ENCODE measurements at places on chromosomes 1 and 21.

DNA sequence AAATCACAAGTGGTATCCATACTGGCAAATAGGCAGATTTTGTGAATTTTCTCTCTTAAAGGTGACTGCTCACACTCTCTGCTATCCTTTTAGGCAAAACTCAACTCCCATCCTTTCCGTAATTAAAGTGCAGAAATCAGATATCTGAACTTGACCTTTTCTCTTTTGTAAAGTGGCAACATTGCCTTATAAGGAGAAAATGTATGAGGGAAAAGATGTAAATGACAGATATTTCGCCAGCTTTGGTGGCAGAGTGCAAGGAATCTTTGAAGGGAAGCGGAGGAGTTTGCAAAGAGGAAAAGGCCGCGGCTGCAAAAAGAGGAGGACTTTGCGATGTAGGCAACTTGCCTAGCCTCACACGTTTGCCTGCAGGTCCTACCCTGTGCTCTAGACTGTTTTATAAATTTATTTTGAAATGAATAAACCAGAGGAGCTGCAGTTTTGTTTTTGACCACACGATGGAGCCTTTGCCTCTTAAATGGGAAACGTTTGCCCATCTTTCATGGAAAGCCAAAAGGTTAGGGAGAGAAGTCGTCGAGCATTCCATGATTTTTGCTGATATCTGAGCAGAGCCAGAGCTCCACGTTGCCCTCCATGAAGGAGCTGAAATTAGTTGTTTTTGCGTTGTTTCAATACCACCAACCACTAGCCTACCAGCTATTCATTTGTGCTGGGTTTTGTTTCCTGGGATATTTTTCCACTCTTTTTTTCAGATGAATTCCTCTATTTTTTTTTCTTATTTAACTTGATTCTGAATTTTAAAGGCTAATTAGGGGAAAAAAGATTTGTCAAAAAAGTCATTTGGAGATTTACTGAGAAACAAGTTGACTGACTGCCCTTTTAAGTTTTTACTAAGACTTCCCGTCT lies 242.3 kb downstream of the LMX1A start:
- peak; percentile 10 for DNase-seq

- peak; percentile 44 for DNase-seq
Observed at GRCh38 chr1:229714964-229715603, 89.0 kb downstream of the URB2 start.

DNA sequence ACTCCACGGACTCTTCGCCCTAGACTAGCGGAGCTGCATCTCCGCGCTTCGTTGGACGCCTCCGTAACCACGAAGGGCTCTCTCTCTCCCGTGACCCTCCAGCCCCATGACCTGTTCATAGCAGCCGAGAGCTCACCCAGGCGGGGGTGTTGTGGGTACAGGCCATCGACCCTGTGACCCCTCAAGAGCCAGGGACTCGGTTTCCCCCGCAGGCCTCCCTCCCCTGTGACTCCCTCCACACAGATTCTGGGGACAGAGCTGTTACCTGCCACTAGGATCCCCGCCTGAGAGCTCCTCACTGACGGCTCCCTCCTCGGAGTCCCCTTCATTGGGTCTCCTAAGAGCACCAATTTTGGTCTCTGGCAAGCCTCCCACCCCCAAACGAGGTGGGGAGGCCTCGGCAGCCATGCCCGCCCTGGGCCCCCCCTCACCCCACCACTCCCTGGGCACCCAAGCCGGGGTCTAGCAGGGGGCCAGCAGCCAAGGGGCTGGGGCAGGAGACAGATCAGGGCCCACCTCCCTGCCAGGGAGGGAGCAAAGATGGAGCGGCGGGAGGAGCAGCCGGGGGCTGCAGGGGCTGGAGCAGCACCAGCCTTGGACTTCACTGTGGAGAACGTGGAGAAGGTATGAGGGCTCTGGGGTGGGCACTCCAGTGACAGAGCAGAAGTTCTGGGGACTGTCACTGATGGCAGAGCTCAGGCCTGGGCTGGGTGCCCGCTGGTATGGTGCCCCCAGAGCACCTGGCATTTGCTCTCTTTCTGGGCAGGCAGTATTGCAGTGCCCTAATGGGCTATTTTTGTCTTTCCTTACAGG lies 517 bp downstream of the IPO13 start:
- no peak for DNase-seq

GRCh38 chr1:230682274-230682673 lies 31.6 kb downstream of the AGT start:
- DNase-seq = no peak

- no peak for DNase-seq
Observed at GRCh38 chr1:109617291-109617801, 2.1 kb downstream of the GNAT2 start.

GRCh38 chr1:52702886-52703787 lies 5.0 kb upstream of the COA7 start:
- DNase-seq = peak; percentile 80

Data from stimulated activated naive CD8-positive, alpha-beta T cell treated with anti-CD3 and anti-CD28 coated beads, Interleukin-15, Interleukin-2, amounts not matched to agents 100 U/mL and 50 U/mL, for 24 hours (primary cell).